ENCODE measurements at places on chromosomes 3 and 15.

DNA sequence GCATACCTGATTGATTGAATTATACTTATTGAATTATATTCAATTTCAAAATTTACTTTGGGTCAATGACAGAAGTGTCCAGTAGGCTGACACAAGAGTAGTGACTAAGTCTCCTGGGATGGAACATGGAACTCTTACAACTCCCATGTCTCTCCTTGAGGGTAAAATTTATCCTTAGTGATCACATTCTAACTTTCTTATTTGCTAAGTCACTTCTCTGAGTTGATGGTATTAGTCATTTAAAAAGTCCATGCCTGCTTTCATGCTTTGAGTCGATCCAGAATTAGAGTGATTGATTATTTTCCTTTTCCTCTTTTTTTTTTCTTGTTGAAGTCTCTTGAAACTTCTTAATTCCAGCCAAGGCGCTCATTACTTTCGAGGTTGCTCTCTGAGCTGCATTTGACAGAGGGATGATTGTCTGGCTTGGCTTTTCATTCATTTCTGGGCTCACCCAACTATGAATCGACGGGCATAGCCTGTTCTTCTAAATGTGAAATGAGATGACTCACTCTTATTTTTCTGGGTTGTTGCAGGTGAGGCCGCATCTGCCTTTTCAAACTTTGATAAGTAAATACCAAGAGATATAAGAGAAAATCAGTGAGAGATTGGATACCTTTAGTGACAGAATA lies 34.9 kb downstream of the LRRC3B start:
- DNase-seq: no peak

- DNase-seq: peak; percentile 12
These were observed 1.1 kb upstream of the PPARG start for GRCh38 chr3:12287727-12288181.

GRCh38 chr3:31462050-31462569 lies 70.6 kb upstream of the STT3B start:
- no peak for DNase-seq

GRCh38 chr3:141415953-141416352 lies 47.6 kb downstream of the ZBTB38 start:
- no peak for DNase-seq

DNA sequence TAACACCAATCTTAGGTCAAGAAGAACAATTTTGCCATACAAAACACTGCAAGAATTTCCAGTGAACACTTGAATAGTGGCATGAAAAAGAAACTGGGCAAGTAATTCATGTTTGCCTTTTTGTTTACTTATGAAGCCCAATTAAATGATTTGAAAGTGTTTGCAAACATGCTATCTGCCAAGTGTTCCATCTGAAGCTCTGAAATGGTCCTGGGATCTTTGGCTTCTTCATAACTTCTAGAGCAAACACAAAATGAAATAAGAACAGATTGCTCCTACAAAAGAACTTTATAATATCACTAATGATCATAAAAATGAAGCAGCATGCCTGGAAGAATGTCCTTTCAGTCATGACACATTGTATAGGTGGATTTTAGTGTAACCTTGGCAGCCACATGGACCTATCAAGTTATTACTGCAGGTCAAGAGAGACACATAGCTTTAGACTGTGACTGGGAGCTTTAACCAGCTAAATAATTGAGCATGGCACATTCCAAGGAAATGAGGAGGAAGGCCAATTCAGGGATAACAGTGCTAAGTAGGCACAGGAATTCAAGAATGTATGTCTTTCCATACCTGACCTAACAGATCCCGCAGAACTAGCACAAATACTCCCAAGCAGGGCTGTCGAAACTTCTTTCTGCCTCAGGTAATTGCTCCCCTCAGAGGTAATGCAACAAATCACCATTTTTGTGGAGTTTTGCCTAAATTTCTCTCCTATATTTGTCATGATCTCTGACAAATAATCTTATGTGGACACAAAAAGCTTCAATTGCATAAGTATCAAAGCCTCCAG lies 144.6 kb downstream of the DUT start:
- no peak for DNase-seq

- peak; percentile 6 for DNase-seq
These were observed 4.8 kb downstream of the VWA5B2 start for GRCh38 chr3:184234224-184234623.

DNA sequence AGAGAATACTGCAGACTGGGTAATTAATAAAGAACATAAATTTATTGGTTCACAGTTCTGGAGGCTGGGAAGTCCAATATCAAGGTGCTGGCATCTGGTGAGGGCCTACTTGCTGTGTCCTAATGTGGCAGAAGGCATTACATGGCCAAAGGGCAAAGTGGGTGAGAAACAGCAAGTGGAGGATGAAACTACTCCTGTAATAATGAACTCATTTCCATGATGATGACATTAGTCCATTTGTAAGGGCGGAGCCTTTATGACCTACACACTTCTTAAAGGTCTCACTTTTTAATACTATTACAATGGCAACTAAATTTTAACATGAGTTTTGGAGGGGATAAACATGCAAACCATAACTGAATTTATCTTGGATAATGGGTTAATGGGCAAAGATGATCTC lies 139.6 kb upstream of the SGO1 start:
- no peak for DNase-seq

GRCh38 chr3:45929042-45929679 lies 14.1 kb upstream of the CXCR6 start:
- DNase-seq: no peak

GRCh38 chr3:134693226-134693625 lies 42.4 kb upstream of the KY start:
- no peak for DNase-seq
